ENCODE measurements at places on chromosomes 7 and 10. TPM values are rescaled to one million over a fixed set of nuclear protein-coding genes. Genes with fewer than 3 reads are reported as not detected.
A peak's percentile ranks its signal among the peaks of the same experiment; 100 is the strongest.

PAPOLB gene
- not detected for total RNA-seq

VENTX gene
- not detected for total RNA-seq

HMX3 gene
- not detected for total RNA-seq

FXYD4 gene
- total RNA-seq = not detected

MYH16 gene
- 0.97 TPM for total RNA-seq

CALHM2 gene
- total RNA-seq = 0.45 TPM

STOX1 gene
- 2.7 TPM for total RNA-seq

SORCS1 gene
- not detected for total RNA-seq

LIPM gene
- not detected for total RNA-seq

- no peaks in the 10 kb centered on the region for H3K27me3 ChIP-seq
- H3K36me3 ChIP-seq = peaks cover 84% of the 10 kb centered on the region
- peak overlapping the region; percentile 78 for H3K4me3 ChIP-seq
- DNase-seq = no peak
- H3K4me1 ChIP-seq = peaks cover 40% of the 10 kb centered on the region
- peak overlapping the region; percentile 87 for H3K27ac ChIP-seq
Measured at GRCh38 chr7:135169964-135170273, 588 bp downstream of the CYREN start.

- no peak for DNase-seq
- H3K4me3 ChIP-seq = no peak overlapping the region
- H3K36me3 ChIP-seq = no peaks in the 10 kb centered on the region
- H3K4me1 ChIP-seq = no peaks in the 10 kb centered on the region
- no peak overlapping the region for H3K27ac ChIP-seq
- no peaks in the 10 kb centered on the region for H3K27me3 ChIP-seq
Measured at GRCh38 chr10:128661404-128662197, 535.4 kb upstream of the MKI67 start.

DNA sequence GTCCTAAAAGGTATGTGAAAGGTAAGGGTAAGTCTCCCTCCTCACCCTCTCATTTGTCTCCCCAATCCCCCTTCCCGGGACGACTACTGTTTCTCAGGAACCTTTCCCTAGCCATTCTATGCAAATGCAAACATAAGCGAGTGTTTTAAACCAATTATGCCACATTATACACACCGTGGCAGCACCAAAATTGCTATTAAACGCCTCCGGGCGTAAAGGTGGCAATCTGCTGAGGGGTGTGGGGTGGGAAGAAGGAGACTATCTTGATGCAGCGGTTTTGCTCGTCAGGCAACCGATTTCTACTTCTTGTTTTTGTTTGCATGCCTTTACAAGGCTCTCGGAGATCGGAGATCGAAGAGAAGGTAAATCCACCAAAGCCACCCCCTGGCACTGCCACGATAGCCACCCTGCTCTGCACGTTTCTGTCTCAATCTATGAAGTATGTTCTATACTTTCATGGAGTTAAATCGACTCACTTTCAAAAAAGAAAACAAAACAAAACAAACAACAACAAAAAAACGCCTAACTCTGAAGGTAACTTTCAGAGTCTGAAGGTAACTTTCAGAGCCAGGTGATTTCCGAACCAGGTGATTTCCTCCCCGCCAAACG lies 46.0 kb upstream of the CDK1 start:
- DNase-seq = peak; percentile 14
- peaks cover 19% of the 10 kb centered on the region for H3K4me1 ChIP-seq
- H3K27ac ChIP-seq = peak overlapping the region; percentile 4
- H3K4me3 ChIP-seq = peak overlapping the region; percentile 80

- H3K27ac ChIP-seq = peak overlapping the region; percentile 47
- peaks cover 20% of the 10 kb centered on the region for H3K4me1 ChIP-seq
- peaks cover 9% of the 10 kb centered on the region for H3K36me3 ChIP-seq
- DNase-seq = peak; percentile 67
Measured at GRCh38 chr10:96124230-96125141, 5.6 kb upstream of the ZNF518A start.

DNA sequence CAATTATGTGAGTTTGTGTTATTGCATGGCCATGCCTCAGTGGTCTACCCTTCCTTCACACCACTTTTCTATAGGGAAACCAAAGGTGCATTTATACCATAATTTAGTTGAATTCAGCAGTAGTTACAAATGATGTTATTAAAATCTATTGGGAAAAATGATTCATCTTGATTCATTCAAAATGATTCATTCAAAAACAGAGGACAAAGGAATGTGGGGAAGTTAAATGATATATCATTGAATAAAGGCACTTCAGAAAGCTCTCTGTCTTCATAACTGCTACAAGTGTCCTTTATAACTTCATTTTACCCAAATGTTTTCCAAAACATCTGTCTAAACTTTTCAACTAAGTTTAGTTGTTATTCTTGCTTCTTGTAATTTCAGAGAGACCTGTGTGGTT lies 722.9 kb downstream of the GRM8 start:
- H3K4me1 ChIP-seq = no peaks in the 10 kb centered on the region
- DNase-seq = no peak
- H3K27me3 ChIP-seq = no peaks in the 10 kb centered on the region
- H3K4me3 ChIP-seq = no peak overlapping the region
- H3K36me3 ChIP-seq = no peaks in the 10 kb centered on the region

DNA sequence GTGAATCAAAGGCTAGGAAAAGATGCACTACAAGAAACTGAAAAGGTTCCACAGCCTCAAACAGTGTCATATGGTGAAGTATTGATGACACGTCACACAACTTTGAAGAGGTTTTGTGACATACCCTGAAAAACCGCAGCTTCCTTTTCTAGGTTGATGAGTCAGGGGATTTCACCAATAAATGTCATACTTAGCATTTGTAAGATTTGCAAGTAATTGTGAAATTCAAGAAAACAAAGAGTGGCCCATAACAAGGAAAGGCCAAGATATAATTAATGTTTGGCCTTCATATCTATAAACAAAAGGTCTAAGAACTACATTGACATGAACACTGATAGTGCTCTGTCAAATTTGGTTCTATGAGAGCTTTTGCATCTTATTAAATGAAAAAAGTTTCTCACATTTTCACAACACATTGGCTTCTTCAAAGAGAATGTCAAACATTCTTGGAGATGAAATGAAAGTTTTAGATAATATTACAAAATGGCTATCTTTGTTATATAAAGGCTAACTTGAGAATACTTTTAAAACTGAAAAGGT lies 62.0 kb upstream of the NAMPT start:
- H3K4me3 ChIP-seq = no peak overlapping the region
- DNase-seq = peak; percentile 34
- peak overlapping the region; percentile 98 for H3K27ac ChIP-seq
- H3K4me1 ChIP-seq = peaks cover 42% of the 10 kb centered on the region
- peaks cover 27% of the 10 kb centered on the region for H3K36me3 ChIP-seq

GRCh38 chr10:31033147-31033546 lies 1.5 kb upstream of the ZNF438 start:
- no peak for DNase-seq
- H3K27ac ChIP-seq = peak overlapping the region; percentile 42
- no peaks in the 10 kb centered on the region for H3K27me3 ChIP-seq
- peak overlapping the region; percentile 82 for H3K4me3 ChIP-seq

DNA sequence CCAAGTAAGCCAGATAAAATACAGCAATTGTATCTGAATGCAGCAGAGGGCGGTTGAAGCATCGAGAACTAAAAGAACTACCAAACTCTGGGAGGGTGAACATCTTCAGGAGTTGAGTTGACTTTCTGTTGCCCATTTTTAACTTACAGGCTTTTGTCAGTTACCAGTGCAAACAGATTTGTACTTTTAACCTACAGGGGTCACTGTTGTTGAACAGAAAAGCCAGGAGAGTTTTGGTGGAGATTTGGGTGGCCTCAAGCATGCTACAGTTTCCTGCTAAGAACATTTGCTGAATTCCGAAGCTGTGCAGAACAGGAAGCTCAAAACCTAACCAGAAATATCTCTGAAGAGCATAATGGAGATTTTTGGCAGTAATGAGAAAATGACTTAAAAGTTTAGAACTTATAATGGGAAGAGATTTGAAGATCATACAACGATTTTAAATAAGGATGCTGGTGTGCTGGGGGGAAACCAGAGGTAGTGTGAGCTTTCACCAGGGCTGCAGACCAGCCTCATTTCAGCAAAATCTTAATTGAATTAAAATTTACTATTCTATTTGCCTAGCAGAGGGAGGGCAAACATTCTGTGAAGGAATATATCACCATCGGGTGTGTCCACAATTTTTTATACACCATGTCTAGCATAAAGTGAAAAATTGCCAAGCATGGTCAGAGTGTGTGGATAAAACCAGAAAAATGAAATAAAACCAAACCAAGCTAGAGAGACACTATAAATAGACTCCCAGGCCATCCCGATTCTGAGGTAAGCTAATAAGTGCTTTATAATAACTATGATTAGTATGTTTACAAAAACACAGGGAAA lies 208.6 kb upstream of the CCDC6 start:
- H3K27me3 ChIP-seq = no peaks in the 10 kb centered on the region
- no peak overlapping the region for H3K27ac ChIP-seq
- H3K4me1 ChIP-seq = no peaks in the 10 kb centered on the region
- peak; percentile 55 for DNase-seq
- no peaks in the 10 kb centered on the region for H3K36me3 ChIP-seq
- no peak overlapping the region for H3K4me3 ChIP-seq

GRCh38 chr10:115141254-115141653 lies 48.1 kb downstream of the ATRNL1 start:
- no peak overlapping the region for H3K4me3 ChIP-seq
- no peak for DNase-seq
- H3K4me1 ChIP-seq = no peaks in the 10 kb centered on the region

GRCh38 chr10:92773776-92774175 lies 74.5 kb upstream of the EXOC6 start:
- H3K36me3 ChIP-seq = no peaks in the 10 kb centered on the region
- H3K4me1 ChIP-seq = peaks cover 14% of the 10 kb centered on the region
- H3K27me3 ChIP-seq = no peaks in the 10 kb centered on the region
- no peak for DNase-seq
- H3K27ac ChIP-seq = no peak overlapping the region

DNA sequence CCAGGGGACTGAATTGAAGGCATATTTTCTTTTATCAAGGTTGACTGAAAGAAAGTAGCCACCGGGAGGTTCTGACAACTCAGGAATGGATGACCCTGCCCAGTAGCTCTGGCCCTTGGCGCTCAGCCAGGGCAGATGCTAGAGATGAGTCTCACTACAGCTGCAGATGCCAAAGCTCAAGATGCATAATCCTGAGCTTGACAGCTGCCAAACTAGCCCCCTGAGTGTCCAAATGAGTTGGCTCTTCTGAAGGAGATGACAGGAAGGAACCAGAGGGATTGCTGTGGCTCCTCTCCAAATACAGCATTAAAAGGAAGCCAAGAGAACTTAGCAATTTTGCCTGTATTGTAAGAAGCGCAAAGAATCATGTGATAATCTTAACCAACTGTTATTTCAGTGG lies 78.4 kb downstream of the NXPH1 start:
- H3K27ac ChIP-seq = no peak overlapping the region
- H3K36me3 ChIP-seq = no peaks in the 10 kb centered on the region
- H3K4me3 ChIP-seq = no peak overlapping the region
- DNase-seq = no peak
- no peaks in the 10 kb centered on the region for H3K4me1 ChIP-seq

- no peaks in the 10 kb centered on the region for H3K27me3 ChIP-seq
- no peaks in the 10 kb centered on the region for H3K36me3 ChIP-seq
- DNase-seq = no peak
- H3K4me3 ChIP-seq = no peak overlapping the region
- peaks cover 10% of the 10 kb centered on the region for H3K4me1 ChIP-seq
- H3K27ac ChIP-seq = no peak overlapping the region
Measured at GRCh38 chr10:61283481-61284221, 169.5 kb downstream of the TMEM26 start.

DNA sequence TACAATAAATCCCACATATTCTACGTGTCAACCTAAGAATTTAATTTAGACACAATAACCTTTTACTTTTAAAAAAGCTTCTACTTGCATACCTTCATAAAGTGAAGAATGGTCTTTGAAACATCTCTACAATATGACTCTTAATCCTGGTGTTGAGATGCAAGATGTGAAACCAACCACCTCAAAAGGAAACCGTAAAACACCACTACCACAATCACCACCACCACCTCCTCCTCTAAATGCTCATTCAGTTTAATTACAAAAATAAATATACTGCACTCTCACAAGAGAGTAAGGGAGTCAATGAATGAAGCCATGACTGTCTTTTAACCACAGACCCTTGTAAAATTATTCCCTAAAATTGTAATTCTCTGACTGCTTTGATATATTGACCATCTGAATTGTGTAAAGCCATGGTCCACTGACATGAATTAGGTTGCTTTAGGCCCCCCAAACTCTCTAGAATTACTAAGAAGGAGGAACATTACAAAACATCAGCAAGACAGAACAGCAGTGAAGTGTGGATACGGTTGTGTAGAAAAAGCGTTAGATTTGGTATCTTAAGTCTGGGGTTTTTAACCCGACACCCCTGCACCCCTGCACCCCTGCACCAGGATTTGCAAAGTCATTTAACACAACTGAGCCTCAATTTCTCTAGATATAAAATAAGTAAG lies 171.4 kb downstream of the SFMBT2 start:
- H3K4me3 ChIP-seq = no peak overlapping the region
- no peaks in the 10 kb centered on the region for H3K4me1 ChIP-seq
- no peak overlapping the region for H3K27ac ChIP-seq
- H3K36me3 ChIP-seq = no peaks in the 10 kb centered on the region
- DNase-seq = no peak

DNA sequence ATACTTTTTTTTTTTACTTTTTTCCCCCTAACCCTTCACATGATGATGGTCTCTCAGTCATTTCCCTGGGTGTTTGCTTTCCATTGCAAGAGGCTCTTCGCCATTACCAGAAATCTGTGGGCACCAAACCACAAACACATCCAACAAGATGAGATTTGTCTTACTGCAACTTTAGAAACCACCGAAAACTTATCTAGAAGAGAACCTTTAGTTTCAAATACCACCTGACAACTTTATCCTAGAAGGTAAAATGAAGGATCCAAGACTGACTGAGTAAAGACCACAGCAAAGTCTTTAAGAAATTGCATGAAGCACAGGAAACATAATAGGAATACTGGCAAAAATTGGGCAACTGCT lies 363.3 kb upstream of the MBL2 start:
- H3K27ac ChIP-seq = no peak overlapping the region
- H3K36me3 ChIP-seq = no peaks in the 10 kb centered on the region
- no peak overlapping the region for H3K4me3 ChIP-seq
- no peak for DNase-seq

GRCh38 chr10:68261132-68261856 lies 29.4 kb upstream of the ATOH7 start:
- peaks cover 14% of the 10 kb centered on the region for H3K27me3 ChIP-seq
- H3K4me1 ChIP-seq = no peaks in the 10 kb centered on the region
- no peaks in the 10 kb centered on the region for H3K36me3 ChIP-seq
- H3K4me3 ChIP-seq = no peak overlapping the region

GRCh38 chr10:33040436-33040835 lies 82.4 kb upstream of the ITGB1 start:
- H3K27ac ChIP-seq = no peak overlapping the region
- no peaks in the 10 kb centered on the region for H3K27me3 ChIP-seq
- no peak overlapping the region for H3K4me3 ChIP-seq
- H3K4me1 ChIP-seq = peaks cover 49% of the 10 kb centered on the region
- no peaks in the 10 kb centered on the region for H3K36me3 ChIP-seq

Data from Calu3 (cell line).